ENCODE measurements at places on chromosomes 1 and 21.
A peak's percentile ranks its signal among the peaks of the same experiment; 100 is the strongest.

DNA sequence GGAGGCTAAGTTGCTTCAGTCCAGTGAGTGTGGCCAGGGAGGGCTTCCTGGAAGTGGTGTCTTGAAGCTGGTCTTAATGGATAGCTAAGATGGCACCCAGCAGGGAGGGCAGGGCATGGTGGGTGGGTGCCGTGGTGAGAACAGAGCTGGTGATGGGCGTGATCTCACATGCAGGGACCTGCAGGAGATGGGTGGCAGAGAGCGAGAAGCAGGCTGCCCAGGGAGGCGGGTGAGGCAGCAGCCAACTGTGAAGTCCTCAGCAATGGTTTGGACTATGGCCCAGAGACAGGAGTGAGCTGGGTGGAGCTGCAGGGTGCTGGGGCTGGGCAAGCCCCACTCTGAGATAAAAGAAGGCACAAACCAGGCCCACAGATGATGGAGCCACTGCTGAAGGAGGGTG lies 50.7 kb downstream of the UMODL1 start:
- DNase-seq: no peak

- no peak for DNase-seq
Measured at GRCh38 chr1:197008861-197009260, 31.5 kb downstream of the CFHR5 start.

DNA sequence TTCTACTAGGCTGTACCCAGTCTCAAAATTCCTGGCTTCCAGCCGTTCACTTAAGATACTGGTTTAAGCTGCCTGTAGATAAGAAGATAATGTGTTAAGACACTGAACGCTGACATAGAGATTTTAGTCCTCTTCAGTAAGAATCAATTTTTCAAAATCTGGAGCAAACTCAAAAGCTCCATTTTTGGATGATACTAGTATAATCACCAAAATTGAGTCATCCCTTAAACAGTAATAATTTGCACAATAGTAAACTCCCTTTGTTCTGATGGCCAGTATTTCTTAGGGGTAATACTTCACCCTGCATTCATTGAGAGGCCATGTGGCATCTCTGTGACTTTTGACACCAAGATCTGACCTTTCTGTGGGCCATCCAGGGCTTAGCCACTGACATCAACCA lies 299.8 kb upstream of the USP25 start:
- no peak for DNase-seq

- DNase-seq: no peak
Measured at GRCh38 chr1:44476891-44477290, 71.8 kb downstream of the RNF220 start.

GRCh38 chr1:239909898-239910297 lies 181.8 kb upstream of the FMN2 start:
- no peak for DNase-seq

- peak; percentile 52 for DNase-seq
Measured at GRCh38 chr21:45138199-45139002, 64.0 kb downstream of the ADARB1 start.

Measured in activated naive CD4-positive, alpha-beta T cell (primary cell).